ENCODE measurements at places on chromosomes 6 and 20.

GRCh38 chr20:59171986-59172385 is 8.4 kb downstream of the ZNF831 start:
- no peak for DNase-seq

DNA sequence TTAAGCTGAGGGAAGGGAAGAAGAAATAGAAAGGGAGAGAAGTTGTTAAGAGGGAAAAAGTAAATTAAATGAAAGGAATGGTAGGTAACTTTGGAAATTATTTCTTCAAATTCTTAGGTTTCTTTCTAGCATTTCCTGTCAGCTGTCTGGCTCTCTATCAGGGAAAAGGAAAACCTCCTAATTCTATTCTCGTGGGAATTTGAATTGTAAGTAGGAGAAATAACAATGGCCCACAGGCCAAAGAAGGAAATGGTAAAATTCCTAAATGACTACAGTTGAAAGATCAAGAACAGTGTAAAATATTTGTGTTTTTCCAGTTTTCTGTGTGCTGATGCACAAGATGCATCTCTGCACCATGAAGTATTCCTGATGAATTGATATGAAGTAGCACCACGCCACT is 173.0 kb downstream of the IBTK start:
- DNase-seq = no peak

DNA sequence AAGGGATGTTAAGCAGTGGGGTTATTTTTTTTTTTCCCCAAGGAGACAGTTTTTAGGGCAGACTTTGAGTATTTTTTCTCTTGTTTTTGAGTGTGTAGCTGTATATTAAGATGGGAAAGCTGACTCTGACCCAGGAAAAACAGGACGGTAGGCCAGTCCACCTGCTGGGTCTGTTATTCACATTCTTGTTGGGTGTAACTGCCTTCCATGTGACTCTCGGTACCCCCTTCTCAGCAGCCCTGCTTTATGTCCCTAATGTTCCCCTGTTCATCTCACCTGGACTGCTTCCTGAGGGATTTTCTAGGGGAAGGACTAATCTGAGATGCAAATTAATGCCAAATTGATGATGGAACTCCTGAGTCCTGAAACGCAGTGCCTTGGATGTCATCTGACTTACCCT is 21.9 kb downstream of the FOXO3 start:
- no peak for DNase-seq

- no peak for DNase-seq
These were observed 2.8 kb upstream of the NSFL1C start for GRCh38 chr20:1469306-1469905.
